ENCODE measurements at places on chromosomes 13 and 19.

DNA sequence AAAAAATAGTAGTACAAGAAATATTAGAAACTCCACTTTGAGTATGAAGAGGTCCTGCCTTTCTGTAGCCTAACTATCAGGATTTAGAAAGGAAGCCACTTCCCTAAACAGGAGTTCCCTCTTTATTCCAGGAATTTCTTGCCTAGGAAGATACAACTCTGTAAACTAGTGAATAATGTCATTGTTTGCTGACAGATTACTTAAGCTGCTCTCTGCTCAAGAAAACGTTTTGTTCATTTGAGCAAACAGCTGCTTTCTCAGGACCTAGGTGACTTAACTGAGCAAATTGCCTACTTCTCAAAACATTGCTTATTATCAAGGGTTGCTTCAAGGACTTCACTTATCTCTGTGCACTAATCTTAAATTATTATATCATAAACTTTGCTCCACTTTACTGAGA, 1419.4 kb upstream of the SLC10A2 start:
- DNase-seq: no peak

DNA sequence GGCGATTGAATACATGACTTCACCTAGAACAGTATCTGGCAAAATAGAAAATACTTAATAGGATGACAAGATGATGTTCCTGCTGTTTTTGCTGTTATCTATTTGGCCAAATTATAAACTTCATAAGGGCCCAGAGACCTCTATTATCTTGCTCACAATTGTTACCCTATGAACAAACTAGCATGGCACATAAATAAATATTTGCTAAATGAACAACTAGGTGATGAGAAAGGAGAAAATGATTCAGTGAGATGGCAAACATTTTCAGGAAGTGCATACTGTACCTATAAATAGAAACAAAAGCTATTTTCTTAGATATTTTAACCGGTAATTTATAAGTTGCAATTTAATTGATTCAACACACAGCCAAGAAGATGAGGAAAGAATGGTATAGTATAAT, 78.4 kb downstream of the FAM216B start:
- DNase-seq: no peak

GRCh38 chr19:6217752-6218334, 61.9 kb downstream of the MLLT1 start:
- no peak for DNase-seq

DNA sequence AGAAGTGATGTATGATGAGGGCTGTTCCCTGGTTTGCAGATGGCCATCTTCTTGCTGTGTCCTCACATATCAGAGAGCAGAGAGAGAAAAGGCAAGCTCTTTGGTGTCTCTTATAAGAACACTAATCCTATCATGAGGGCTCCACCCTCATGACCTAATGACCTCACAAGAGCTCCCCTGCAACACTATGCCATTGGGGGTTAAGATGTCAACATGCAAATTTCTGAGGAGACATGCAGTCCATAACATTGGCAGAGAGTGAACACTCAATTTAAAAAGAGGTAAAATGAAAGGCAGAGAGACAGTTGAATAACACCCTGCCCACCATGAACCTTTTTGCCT, 10.9 kb downstream of the FAM187B start:
- DNase-seq: no peak

DNA sequence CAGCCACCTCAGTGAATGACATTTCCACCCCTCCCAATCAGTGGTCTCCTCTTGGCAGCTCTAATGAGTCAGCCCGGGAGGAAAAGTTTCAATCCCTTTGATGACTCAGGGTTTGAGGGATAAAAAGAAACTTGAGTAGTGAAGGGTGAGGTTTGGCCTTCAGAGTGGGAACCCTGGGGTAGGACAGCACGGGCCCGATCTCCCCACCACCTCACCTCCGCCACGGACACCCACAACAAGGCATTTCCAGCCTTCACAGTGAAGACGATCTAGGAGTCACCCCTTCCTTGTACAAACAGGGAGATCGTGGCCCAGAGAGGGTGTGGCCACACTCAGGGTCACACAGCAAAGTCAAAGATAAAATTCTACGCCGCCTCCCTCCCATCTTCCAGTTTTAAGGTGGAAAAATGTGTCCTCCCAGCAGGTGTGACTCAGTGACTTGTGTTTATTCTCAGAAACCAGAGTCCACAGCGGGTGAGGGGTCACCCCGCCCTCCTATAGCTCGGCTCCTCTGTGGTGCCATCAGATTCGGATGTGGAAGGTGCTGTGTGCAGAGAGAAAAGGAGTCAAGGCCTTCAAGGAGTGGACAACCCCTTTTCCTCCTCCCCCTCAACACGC, 12.3 kb downstream of the CIB3 start:
- DNase-seq: no peak

DNA sequence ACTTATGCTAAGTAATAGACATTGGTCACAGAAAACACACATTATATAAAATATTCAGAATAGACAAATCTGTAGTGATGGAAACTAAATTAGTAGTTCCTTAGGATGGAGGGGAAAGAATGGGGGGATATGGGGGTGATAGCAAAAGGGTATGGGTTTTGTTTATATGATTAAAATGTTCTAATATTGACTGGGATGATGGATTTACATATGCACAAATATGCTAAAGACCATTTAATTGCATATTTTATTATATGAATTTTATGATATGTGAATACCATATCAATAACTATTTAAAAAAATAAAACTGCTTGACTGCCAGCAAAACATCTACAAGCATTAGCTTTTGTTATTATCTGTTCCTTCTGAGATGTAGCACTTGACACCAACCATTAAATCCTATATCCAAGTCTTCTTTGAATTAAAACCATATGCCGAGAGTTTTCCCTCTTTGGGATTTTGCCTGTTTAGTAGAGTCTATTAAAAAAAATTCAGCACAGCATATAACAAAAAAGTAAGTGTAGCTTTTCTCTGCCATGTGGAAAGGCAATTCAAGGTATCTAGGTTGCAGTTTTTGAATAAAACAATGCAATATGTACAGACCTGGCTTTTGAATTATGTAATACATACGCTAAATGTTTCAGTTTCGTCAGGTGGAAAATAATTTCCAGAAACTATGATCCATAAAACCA, 2584.1 kb upstream of the PCDH20 start:
- no peak for DNase-seq

- DNase-seq: no peak
Observed at GRCh38 chr19:1524287-1524971, 552 bp downstream of the PLK5 start.

DNA sequence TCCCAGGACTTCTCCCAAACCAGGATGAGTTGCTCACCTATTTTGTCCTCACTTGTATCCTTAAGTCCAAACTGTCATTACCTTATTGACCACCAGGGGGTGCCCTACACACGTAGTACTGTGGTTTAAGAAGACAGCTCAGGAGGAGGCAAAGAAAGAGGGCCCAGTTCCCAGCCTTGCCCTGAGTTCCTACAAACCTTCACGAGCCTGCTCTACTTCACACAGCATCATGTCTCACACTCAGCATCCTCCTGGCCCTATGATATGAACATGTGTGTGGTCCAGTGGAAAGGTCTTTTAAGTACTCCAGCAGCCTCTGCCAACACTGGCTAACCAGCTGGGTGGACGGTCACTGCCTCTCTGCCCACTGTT, 8.1 kb upstream of the ZNF784 start:
- peak; percentile 80 for DNase-seq

DNA sequence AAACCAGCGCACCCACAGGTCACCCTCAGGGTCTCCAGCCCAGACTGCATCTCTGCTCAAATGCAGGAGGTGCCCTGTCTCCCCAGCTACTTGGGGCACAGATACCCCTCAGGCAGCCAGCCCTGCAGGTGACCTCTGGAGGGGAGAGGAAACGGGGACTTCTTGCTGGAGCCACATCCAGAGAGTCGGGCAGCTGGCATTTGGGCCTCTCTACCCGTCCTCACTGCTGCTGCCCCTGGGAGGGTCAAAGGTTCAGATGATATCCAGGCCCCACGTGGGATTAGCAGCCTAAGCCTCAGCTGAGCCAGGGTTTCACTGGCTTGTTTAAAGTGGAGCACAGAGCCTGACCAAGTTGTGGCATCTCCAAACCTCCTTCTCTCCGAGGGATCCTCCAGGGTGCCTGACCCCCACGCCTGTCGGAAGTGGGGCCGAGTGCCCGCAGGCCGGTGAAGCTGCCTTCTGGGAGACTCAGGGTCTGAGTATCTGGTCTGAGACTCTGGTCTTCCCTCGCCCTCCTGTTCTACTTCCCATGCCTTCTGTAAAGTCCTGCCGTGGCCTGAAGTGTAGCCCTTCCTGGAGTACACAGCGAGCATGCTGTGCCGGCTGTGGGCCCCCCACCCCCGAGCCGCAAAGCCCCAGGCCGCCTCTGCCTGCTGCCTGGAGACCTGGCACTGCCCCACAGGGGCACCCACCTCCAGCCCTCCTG, 2.1 kb downstream of the RASA3 start:
- no peak for DNase-seq

DNA sequence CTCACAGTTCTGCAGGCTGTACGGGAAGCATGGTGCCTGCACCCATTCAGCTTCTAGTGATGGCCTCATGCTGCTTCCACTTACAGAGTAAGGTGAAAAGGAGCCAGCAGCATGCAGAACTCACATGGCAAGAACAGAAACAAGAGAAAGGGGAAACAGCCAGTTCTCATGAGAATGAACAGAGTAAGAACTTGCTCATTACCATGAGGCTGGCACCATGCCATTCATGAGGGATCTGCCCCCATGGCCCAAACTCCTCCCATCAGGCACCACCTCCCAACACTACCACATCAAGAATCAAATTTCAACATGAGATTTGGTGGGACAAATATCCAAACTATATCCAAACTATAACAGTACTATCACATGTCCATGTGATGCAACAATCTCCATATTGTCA, 72.1 kb downstream of the KATNAL1 start:
- no peak for DNase-seq

GRCh38 chr13:59746291-59746962, 417.3 kb downstream of the DIAPH3 start:
- DNase-seq: no peak

DNA sequence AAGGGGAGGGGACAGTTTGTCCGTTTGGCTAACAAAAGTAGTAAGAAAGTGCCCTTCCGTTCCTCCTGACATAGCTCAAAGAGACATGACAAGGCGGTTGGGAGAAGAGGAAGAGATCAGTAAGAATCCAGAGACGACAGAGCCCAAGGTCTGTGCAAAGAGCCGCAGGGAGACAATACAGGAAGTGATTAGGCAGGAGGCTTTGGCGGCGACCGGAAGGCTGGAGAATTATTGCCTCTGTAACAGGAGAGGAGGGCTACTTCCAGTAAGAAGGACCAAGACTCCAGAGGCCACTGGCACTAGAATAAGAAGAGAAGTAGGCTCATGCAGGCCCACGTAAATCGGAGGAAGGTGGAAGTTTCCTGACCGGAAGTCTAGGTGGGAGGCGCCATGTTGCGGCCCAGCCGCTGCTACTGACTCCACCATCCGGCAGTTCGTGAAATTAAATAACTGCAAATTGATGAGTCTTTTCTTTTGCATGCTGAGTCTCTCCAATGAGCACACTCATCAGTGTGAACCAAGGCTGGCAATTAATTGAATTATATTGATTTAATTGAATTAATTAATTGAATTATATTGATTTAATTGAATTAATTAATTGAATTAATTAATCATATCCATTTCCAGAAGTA, 9.9 kb downstream of the RFX2 start:
- DNase-seq: no peak

GRCh38 chr13:78187781-78188180, 269.1 kb upstream of the EDNRB start:
- DNase-seq: no peak

DNA sequence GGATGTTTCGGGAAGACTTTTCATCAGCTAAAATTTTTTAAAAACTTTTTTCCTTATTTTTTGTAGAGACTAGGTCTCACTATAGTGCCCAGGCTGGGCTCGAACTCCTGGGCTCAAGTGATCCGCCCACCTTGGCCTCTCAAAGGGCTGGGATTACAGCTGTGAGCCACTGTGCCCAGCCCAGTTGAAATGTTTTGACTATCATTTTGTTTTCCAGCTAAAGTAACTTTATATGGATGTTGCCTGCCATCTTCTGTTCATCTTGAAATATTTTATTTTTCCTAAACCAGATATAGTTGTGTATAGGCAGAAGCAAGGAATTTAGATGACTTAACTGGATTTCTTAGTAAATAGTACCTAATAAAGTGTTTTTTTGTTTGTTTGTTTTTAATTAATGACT, 7.0 kb downstream of the CAB39L start:
- no peak for DNase-seq

DNA sequence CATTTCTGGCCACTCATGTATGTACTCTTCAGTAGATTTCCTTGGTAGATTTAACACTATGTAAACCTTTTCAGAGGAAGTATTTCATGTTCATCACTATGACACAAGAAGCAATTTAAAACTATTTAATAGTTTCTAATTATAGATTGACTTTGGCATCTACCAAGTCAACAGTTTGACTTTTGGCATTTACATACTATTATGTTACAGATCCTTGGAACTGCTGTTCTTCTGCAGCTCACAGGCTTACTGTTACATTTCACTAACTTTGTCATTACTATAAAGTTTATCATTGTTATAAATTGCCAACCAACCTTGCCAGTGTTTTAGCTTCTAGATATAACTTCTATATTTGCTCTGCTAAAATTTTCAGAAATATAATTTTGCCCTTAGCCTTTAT, 18.7 kb downstream of the SUPT20H start:
- no peak for DNase-seq

DNA sequence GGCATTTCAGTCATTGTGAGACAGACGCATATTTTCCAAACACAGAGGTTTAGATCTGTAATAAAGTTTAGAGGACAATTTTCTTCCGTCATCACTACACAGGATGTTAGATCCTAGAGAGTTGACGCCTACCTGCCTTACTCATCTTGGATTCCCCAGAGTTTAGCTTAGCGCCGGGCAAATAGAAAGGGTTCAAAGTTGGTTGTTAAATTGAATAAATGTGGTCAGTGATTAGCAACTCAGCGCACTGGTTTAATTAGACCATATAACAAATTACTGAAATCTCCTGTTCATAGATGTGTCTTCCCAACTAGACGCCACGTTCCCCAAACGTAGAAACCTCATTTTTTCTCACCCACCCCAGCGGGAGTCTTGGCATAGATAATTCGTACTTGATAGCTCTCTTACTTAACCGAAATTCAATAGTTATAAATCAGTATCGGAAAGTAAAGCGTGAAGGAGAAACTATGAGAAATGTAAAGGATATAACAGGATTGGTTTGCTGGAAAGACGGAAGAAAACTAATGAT, 726 bp upstream of the UFM1 start:
- DNase-seq: no peak

DNA sequence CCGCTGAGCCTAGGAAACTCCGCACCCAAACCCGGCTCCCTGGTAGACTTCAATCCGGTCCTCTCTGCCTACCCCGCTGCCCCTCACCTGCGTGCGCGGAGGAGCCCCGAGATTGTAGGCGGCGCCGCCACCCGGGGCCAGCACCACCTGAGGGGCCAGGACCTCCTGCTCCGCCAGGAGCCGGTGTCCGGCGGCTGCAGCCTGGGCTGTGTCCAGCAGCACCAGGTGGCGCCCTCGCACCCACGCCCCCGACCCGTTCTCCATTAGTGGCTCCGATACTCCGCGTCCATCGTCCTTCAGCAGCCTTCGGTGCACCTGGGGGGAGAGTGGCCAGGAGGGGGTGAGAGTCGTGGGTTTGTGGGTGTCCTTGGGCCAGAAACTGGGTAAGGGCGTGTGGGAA, 18.5 kb downstream of the MAN2B1 start:
- DNase-seq: no peak

- DNase-seq: no peak
Observed at GRCh38 chr13:107374038-107374437, 806.1 kb upstream of the ARGLU1 start.

GRCh38 chr19:50723069-50723468, at the start of gene CLEC11A:
CLEC11A (plus strand) TSS chr19:50723364; CDS start chr19:50723526, 162 bp downstream.
- DNase-seq: no peak

- DNase-seq: no peak
Observed at GRCh38 chr19:17424743-17425365, 5.0 kb downstream of the MVB12A start.

Measured in stimulated activated CD8-positive, alpha-beta memory T cell treated with anti-CD3 and anti-CD28 coated beads, Interleukin-2, amount 100 ng/mL, for 1 hour (primary cell).